Naive thymus-derived CD4-positive, alpha-beta T cell (primary cell): ENCODE measurements at places on chromosomes 2 and 18.

- no peaks in the 10 kb centered on the region for H3K4me1 ChIP-seq
- no peaks in the 10 kb centered on the region for H3K27me3 ChIP-seq
- no peak overlapping the region for H3K4me3 ChIP-seq
- no peak overlapping the region for H3K27ac ChIP-seq
- no peak for DNase-seq
Observed at GRCh38 chr2:155382776-155383175, 684.3 kb downstream of the KCNJ3 start.

DNA sequence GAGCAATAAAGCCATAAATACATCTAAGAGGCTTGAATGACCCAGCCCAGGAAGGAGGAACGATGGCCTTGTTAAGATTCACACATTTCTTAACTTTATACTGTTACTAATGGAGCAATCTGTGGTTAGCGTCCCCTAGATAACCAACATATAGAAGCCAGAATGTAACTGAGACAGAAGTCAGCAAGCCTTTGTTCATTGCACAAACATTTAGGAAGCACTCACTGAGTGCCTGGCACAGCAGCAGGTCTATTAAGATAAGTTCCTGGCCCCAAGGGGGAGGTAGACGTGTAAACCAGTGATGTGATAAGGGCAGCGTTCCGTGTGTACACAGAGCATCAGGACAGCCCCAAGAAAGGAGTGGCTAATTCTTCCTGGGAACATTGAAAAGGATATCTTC is 63.6 kb upstream of the ATL2 start:
- DNase-seq, result no peak
- no peaks in the 10 kb centered on the region for H3K27me3 ChIP-seq
- H3K4me1 ChIP-seq, result no peaks in the 10 kb centered on the region
- no peak overlapping the region for H3K4me3 ChIP-seq
- H3K36me3 ChIP-seq, result no peaks in the 10 kb centered on the region
- H3K27ac ChIP-seq, result no peak overlapping the region

DNA sequence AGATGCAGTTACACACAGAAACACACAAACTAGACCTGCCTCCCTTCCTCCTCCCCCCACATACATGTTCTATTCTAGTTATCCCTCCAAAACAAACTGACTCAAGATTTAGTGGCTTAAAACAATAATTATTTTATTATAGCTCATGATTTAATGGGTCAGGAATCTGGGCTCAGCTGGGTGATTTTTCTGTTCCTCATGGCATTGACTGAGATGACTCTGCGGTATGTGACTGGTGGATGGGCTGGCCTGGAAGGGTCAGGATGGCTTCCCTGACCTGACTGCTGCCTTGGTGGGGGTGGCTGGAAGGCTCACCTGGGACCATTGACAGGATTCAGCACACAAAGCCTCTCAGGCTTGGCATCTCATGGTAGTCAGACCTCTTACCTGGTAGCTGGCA is 33.7 kb upstream of the NTSR2 start:
- no peaks in the 10 kb centered on the region for H3K4me1 ChIP-seq
- no peak for DNase-seq
- no peak overlapping the region for H3K4me3 ChIP-seq
- H3K27ac ChIP-seq, result no peak overlapping the region
- H3K36me3 ChIP-seq, result no peaks in the 10 kb centered on the region

DNA sequence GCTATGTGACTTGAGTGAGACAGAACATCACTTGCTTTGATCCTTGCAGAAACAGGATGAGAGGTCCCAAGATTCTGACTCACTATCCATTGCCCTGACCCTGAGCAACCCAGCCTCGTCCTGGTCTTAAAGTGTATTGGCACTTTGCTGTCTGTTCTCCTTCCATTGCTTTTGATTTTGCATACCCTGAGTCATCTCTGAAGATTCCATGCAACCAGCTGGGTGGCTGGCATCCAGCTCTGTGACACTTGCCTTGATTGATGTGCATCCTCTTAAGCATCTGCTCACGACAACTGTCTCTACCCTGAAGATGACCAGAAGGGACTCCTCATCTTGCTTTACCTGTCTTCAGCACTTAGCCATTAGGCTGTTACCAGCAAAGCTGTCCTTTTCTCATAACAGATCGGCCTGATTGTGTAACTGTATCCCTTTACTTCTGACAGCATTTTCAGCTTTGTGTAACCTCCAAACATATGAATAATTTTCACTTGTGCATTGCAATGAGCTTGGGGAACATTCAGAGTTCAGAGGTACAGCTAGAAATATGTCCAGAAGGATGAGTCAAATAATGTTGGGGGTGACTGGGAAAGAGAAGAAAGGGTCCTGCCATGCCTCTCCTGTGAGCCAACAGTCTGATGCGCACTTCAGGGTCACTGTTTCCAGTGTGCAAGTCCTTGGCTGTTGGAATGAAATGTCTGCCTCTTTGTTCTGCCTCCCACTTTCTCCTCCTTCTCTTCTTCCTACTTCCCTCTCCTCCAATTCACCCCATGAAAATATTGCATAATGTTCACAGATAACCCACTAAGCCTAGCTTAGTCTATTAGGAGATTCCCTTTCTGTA is 249.7 kb upstream of the OSR1 start:
- no peak overlapping the region for H3K27ac ChIP-seq

GRCh38 chr18:58087928-58088690 is 44.1 kb downstream of the NEDD4L start:
- H3K4me3 ChIP-seq, result no peak overlapping the region
- no peak for DNase-seq

GRCh38 chr18:57273194-57273593 is 79.2 kb upstream of the ST8SIA3 start:
- H3K27me3 ChIP-seq, result no peaks in the 10 kb centered on the region
- H3K4me3 ChIP-seq, result no peak overlapping the region
- no peak for DNase-seq
- H3K27ac ChIP-seq, result no peak overlapping the region

DNA sequence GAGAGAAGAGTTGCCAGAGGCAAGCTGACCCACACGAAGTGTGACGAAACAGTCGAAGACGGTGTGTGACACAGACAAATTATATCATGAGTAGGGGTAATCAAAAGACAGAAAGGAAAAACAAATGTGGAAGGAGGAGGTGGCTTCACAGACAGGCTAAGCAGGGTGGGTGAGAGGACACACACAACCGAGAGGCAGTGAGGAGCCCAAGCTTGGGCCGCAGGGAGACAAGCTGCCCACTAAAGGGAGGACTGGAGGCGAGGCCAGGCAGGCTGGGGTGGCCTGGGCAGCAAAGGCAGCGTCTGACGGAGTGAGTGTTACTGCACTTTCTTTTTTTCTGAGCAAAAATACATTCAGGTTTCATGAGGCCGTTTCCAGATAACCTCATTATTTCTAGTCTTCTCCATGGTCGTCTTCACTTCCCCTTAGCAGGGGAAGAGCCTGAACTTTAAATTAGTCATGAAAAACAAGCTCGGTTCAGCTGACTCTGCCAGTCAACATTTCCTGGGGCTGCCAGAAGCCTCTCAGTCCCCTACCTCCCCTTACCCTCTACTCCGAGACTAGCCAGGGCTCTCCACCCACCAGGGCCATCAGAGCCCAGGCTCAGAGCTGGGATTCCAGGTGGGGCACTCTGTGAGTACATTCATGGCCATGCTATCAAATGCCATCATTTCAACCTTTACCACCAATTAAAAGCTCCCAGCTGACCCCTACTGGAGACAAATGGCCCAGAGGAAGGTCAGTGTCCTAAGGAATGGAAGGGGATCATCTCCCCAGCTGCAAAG is 13.8 kb upstream of the ZFP36L2 start:
- H3K27ac ChIP-seq, result no peak overlapping the region
- H3K4me1 ChIP-seq, result no peaks in the 10 kb centered on the region
- H3K36me3 ChIP-seq, result no peaks in the 10 kb centered on the region
- no peaks in the 10 kb centered on the region for H3K27me3 ChIP-seq
- no peak overlapping the region for H3K4me3 ChIP-seq

GRCh38 chr18:44823286-44823685 is 142.6 kb downstream of the SETBP1 start:
- H3K27ac ChIP-seq, result no peak overlapping the region
- no peaks in the 10 kb centered on the region for H3K4me1 ChIP-seq
- DNase-seq, result no peak

- no peak overlapping the region for H3K27ac ChIP-seq
- H3K4me3 ChIP-seq, result no peak overlapping the region
- no peaks in the 10 kb centered on the region for H3K27me3 ChIP-seq
- DNase-seq, result no peak
- H3K4me1 ChIP-seq, result no peaks in the 10 kb centered on the region
Observed at GRCh38 chr2:122905431-122905830, 1119.7 kb upstream of the CNTNAP5 start.

GRCh38 chr18:11665146-11665545 is 23.9 kb upstream of the GNAL start:
- H3K4me1 ChIP-seq, result no peaks in the 10 kb centered on the region
- no peak overlapping the region for H3K4me3 ChIP-seq
- no peaks in the 10 kb centered on the region for H3K36me3 ChIP-seq
- H3K27ac ChIP-seq, result no peak overlapping the region

DNA sequence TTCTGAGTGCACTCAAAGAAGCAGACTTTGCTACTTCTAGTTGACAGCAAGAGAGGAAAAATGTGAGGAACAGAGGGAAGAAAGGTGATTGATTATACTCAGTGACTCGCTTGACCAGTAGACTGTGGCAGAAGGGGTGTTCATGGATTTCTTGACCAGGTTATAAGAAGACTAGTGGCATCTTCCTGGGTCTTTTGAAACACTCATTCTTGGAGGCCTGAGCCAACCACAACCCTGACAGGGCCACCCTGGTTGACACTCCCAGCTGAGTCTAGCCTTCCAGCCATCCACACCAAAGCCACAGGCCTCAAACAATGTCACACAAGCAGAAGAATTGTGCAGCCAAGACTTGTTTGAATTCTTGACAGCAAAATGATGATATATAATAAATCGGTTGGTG is 366.3 kb downstream of the SS18 start:
- H3K27me3 ChIP-seq, result no peaks in the 10 kb centered on the region
- H3K27ac ChIP-seq, result no peak overlapping the region
- DNase-seq, result no peak
- H3K4me1 ChIP-seq, result no peaks in the 10 kb centered on the region

GRCh38 chr2:221518201-221518934 is 53.7 kb downstream of the EPHA4 start:
- H3K4me1 ChIP-seq, result peaks cover 46% of the 10 kb centered on the region
- peak overlapping the region; percentile 43 for H3K4me3 ChIP-seq
- no peaks in the 10 kb centered on the region for H3K36me3 ChIP-seq
- H3K27me3 ChIP-seq, result no peaks in the 10 kb centered on the region
- H3K27ac ChIP-seq, result peak overlapping the region; percentile 66
- DNase-seq, result peak; percentile 70

DNA sequence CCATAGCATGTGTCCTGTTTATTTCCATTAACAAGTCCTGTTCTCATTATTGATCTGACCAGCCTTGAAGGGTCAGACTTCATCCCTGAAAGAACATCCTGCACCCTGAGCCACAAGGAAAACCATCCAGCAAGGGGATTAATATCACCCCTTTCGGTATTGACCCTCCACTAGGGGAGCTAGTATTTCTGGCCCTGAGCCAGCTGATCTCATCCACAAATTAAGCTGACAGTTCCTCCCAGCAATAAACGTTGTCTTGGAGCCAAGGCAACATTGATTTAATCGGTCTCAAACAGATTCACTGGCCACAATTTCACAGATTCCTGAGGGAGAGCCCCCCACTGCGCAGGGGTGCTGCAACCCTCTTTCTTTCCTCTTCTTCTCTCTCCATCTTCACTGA is 353.1 kb upstream of the FANCL start:
- no peak overlapping the region for H3K27ac ChIP-seq
- DNase-seq, result no peak
- no peak overlapping the region for H3K4me3 ChIP-seq
- H3K27me3 ChIP-seq, result no peaks in the 10 kb centered on the region

DNA sequence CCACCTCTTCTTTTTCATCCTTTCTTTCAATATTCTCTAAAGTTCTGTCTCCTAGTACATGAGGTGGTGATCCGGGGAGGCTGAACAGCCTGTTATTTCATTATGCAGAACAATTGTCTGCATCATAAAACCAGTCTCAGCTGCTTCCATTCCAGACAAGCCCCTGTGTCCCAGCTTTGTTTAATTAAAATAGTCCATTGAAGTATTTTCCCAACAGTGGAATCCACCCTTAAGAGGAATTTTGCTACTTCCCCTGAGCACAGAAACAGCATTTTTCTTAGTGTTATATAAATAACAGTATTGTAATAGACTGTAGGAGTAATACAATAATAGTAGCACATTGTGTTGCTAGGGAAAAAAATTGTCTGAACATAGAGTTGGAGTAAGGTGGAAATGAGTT is 395.4 kb upstream of the TCF4 start:
- H3K4me1 ChIP-seq, result no peaks in the 10 kb centered on the region
- no peak for DNase-seq
- no peaks in the 10 kb centered on the region for H3K36me3 ChIP-seq
- no peak overlapping the region for H3K4me3 ChIP-seq
- no peaks in the 10 kb centered on the region for H3K27me3 ChIP-seq
